NCI-H1092 treated with DMSO at 0.1 percent for 48 hours (cell line): ENCODE measurements at places on chromosomes 2 and 18.

GRCh38 chr2:176088048-176088936, 4.2 kb upstream of the HOXD13 start:
- no peak for DNase-seq

- no peak for DNase-seq
These were observed 109.4 kb downstream of the LYPD1 start for GRCh38 chr2:132560562-132560961.

DNA sequence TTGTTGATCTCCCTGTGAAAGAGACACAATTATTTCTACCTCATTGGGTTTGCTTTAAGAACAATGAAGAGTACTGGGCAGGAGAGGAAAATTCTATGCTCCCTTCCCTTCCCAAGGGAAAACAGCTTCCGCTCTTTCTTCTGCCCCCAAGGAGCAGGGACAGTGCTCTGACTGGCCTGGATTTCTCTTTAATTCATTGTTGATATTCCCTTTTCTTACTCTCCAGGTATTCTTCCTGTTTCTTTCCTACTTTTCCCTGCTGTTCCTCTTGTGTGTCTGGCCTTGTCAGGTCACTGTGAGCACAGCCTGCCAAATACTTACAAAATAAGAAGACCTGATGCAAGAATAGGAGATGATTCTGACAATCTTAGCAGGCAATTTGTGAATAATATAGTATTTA, 49.6 kb upstream of the SPAG16 start:
- no peak for DNase-seq

DNA sequence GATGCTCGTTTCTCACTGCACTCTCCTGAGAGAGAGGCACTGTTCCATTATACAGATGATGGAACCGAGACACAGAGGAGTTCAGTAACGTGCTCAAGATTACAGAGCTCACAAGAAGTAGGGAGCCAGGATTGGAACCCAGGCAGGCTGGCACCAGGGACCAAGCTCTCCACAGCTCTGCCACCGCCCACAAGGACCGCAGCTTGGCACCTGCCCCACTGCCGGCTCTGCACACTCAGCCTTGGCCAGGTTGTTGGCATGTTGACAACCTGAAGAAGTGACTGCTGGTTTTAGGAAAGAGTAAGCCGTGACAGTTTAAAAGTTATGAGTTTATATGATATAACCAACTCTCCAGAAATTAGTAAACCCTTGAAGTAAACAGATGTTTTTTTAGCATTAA, 48.0 kb upstream of the ITM2C start:
- no peak for DNase-seq

GRCh38 chr2:145366341-145366740, 846.4 kb upstream of the ZEB2 start:
- no peak for DNase-seq

DNA sequence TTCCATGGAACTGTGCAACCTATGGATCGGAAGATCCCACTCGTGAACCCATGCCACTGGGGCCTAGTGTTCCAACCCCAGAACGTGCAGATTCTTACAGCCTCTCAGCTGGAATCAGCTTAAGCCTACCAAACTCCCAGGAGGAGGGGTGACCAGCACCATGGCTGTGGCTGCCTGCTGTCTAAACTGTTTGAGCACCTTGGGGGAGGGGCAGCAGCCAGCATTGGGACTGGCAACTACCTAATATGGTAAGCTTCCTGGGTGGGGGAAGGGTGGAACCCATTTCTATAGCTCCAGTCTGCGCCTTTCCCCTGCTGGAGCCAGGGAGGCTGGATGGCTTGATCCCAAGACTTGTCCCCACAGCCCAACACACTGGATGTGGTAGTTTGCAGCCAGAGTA, 10.7 kb upstream of the POLE4 start:
- no peak for DNase-seq

GRCh38 chr2:81007104-81007503, 702.6 kb upstream of the LRRTM1 start:
- no peak for DNase-seq

DNA sequence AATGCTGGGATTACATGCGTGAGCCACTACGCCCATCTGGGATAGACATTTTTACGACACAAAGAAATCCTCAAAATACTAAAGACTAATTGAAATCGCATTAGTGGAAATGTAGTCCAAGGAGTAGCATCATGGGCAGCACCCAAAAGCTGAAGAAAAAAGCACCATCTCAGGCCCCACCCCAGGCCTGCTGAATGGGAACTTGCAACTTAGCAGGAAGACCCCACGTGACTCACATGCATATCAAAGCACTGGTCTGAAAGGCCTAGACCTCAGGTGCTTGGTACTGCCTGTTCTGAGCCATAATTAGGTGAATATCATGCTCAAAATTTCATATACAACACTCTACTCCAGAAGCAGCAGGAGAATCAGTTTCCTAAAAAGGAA, 28.9 kb downstream of the SPRED2 start:
- no peak for DNase-seq

DNA sequence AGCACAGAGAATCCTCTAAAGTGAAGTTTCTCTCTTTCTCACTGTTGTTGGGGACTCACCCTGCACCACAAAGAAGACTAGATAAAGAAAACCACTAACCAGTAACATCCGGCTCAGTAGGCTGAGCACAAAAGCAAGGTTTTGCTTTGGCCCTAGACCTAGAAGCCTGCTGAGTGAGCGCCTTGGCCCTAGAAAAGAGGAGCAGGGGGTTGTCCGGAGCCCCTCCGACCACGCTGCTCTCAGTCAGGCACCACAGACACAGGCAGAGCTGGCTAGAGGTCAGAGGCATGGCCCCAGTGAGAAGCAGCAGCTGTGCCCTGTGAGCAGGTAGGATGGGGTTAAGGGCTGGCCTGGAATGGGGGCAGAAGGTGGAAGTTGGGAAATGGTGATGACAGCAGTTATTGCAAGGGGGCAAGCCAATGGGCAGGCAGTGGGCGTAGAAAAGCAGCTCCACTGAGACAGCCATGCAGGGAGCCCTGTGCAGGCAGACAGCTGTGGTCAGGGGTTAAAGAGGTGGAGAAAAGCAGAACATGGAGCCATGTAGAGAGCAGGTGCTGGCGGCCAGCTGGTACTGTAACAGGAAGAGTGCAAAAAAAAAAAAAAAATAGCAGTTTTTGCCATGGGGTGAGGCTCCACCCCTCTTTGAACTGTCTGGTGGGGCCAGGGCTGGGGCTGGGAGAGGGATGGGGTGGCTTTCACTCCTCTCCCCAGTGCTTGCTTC, 36.9 kb upstream of the SLC14A1 start:
- DNase-seq: no peak

- DNase-seq: peak; percentile 64
These were observed 218.4 kb downstream of the CDH20 start for GRCh38 chr18:61551586-61551985.
